ENCODE measurements at places on chromosomes 2 and 18.

GRCh38 chr2:71459084-71459431 lies 5.7 kb downstream of the DYSF start:
- DNase-seq = no peak

DNA sequence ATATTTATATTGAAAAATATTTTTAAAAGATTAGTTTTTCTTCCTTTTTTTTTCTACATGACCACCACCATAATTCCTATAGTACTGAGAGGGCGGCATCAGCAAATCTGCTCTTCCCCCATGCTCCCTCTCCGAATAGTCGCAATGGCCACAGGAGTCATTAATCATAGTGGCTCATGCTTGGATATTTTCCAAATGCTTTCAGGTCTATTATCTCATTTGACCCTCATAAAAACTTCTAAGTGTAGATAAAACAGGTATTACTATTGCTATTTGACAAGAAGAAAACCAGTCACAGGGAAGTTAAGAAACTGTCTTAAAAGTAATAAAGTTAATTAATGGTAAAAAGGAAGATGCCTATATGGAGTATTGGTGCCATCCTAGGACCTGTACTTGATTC lies 440.7 kb downstream of the CMPK2 start:
- no peak for DNase-seq

DNA sequence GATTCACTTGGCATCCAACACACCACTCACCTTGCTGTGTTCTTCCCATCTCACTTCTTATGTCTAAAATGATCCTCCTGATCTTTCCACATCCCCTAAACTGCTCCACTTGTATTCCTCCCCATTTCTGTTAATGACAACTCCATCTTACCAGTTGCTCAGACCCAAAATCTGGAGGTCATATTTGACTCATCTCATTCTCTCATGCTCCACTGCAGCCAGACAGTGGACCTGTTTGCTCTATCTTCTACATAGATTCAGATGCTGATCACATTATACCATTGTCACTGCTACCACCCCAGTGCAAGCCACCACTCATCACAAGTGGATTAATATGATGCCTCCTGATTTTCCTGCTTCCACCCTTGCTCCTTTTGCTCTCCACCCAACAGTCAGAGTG lies 7.9 kb upstream of the NABP1 start:
- DNase-seq = no peak

DNA sequence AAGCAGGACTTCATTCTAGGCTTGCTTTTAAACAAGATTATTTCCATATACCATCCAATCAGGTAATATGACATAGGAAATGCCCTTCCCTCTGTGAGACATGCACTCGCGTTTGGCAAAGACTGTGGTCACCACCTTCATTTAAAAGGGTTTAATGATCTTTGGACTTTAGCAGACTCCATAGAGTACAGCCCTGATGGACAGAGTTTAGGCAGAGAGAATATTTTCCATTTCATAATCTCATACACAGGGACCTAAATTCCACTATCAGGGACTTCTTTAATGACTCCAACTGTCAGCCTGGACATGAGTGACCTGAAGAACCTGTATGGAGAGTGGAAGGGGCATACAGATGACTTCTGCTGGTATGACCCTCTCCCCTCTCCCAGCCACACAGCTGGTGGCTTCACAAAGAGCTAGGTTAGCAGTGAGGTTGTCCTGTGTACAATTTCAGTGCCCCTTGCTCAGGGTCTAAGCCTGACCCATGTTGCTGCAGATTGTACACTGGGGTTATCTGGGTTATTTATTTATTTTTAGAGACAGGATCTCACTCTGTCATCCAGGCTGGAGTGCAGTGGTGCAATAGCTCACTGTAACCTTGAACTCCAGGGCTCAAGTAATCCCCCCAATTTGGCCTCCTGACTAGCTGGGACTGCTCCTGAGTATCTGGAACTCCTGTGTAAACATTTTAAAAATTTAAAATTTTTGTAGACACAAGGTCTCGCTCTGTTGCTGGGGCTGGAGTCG lies 59.2 kb downstream of the PTPRM start:
- DNase-seq = no peak

DNA sequence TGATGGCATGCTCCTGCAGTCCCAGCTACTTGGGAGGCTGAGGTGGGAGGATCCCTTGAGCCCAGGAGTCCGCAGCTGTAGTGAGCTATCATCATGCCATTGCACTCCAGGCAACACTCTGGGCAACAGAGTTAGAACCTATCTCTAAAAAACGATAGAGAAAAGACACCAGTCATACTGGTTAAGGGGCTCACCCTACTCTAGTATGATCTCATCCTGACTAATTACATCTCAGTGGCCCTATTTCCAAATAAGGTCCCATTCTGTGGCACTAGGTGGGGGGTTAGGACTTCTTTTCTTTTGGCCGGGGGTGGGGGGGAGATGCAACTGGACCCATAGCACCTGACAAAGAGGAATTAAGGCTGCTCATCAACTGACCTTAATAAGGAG lies 163.2 kb upstream of the NCK2 start:
- no peak for DNase-seq

DNA sequence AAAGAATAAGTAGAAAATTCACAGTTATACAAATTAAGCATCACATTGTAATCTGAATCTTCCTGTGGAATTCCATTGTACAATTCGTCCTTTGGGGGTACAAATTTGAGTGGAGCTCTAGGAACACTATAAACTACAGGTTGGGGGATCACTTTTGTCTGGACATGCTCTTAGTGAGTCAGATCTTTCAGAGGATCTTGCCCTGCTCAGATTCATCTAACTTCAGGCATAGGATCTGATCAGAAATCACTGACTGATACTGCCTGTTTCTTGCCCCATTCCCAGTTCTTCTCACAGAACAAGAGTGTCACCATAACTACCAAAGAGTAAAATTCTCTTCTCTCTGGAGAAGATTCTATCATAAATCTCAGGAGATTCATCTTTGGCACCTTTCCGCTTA lies 10.7 kb upstream of the VSNL1 start:
- DNase-seq = no peak

DNA sequence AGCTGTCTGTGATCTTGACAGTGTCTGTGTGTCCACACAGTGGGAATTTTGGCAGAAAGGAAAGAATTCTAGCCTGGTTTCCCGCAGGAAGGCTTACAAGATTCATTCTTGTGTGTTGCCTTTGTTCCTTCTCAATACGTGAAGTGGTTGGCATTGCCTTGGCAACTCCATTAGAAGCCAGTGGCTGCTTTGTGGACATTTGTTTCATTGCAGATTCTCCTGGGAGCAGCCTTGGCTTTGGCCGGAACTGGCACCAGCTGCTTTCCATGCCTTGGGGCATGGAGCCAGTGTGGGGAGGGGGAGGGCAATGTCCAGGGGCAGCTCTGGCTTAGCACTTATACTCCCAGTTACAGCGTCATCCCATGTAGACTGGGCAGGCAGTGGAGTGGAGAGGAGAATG lies 39.4 kb downstream of the KIF5C start:
- DNase-seq = no peak

DNA sequence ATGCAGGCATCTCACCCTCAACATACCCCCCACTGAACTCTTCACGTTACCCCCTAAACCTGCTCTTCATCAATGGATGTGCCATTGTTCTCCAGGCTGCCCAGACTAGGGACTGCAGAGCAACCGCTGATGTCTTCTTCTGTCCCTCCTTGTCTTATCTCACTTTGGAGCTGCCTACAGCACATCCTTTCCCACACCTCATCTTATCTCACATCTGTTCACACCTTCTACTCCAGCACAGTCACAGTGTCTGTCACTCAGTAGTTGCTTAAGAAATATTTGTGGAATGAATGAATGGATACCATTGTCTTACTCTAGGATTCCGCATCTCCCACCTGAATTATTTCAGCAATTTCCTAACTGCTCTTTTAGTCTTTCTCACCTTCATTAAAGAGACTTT lies 144.5 kb downstream of the ANTXR1 start:
- DNase-seq = no peak

DNA sequence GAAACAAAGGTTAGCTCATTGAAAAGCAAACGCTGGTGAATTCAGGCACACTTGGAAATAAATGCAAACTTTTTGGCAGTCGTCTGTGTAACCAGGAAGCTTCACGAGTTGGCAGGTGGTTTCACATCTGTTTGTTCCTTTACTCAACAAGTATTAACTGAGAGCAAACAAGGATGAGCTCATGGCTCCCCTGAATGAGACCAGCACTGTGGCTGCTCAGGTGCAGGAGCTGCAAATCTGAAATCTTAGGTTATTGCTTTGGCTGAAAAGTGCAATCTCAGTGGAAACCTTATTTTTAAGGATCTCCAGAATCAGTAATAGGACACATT lies 46.3 kb downstream of the SH3RF3 start:
- DNase-seq = no peak

- no peak for DNase-seq
These were observed 69.9 kb downstream of the KCTD18 start for GRCh38 chr2:200439981-200440380.

GRCh38 chr2:109637749-109638570 lies 23.8 kb downstream of the SOWAHC start:
- no peak for DNase-seq

GRCh38 chr2:235126768-235127167 lies 175.0 kb downstream of the SH3BP4 start:
- DNase-seq = no peak

- no peak for DNase-seq
These were observed 59.7 kb downstream of the WDSUB1 start for GRCh38 chr2:159226608-159227385.

DNA sequence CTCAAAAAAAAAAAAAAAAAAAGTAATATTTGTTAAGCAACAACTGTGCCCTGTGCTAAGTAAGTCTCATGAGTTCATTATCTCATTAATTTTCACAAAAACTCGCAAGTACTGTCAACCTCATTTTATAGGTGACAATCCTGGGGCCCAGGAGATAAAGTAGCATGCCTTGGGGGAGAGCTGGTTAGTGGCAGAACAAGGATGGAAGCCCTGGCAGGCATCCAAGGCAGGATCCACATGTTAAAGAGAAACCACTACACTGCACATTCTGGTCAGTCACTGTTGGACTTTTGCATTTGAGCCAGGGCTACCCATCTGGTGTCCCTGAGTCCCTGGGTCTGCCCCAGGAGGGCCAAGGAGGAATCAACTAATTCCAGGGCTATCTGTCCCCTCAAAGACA lies 54.6 kb downstream of the ZFP36L2 start:
- DNase-seq = no peak

- no peak for DNase-seq
These were observed 529.2 kb upstream of the ID2 start for GRCh38 chr2:8152392-8153257.

GRCh38 chr2:187920511-187920910 lies 366.3 kb upstream of the TFPI start:
- DNase-seq = no peak

DNA sequence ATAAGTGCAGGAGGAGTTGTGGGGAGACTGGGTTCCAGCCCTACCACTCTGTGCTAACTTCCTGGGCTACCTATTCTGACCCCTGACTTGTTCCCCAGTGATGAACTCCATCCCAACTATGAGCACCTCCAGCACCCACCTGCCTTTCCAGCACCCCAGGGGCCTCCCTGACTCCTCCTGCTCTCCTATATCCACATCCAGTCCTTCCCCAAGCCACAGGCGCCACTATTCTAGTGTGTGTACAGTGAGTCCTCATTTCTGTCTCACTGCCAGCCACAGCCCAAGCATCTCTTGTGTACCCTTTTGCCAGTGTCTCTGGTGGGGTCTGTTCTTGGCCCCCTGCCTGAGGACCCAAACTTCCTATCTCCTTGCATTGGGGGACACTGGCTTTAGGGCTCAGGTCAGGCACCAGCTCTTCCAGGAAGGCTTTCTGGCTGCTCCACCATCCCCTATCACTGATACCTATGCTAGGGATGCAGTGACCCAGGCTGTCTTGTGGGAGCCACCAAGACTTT lies 145.2 kb downstream of the INHBB start:
- no peak for DNase-seq

- DNase-seq = no peak
These were observed 53.7 kb downstream of the PTRHD1 start for GRCh38 chr2:24739354-24740025.

GRCh38 chr2:7356909-7357584 lies 439.8 kb downstream of the RNF144A start:
- DNase-seq = no peak

DNA sequence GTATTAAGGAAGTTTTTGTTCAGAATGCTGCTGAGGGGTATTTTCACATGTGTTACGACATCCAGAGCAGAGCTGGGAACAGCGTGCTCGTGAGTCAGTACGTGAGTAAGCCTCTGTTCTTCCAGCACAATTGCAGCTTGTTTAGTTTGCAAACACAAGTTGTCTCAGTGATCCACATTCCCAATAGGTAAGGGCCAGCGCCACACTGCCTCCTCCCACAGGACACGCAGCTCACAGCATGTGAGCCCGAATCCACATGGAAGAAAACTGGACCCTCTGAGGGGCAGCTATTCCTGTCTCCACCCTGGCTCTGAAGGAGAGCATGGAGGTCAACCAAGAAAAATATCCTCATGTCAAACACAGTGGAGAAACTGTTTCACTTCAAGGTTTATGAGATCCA lies 173.9 kb upstream of the PID1 start:
- no peak for DNase-seq

DNA sequence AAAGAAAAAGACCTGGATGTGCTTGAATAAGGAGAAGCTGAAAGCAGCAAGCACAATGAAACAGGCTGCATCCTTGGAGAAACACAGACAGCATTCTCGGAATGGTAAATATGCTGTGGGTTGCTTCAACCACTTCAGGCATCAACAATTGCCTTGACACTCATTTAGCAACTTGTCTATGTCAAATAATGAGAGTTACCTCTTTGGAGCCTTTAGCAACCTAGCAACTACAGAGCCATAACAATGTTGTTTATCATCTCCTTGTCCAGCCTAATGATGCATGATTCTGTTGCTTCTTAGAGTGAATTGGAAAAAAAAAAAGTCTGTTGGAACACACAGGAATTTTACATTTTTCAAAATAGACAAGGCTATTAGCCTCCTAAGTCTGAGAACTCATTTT lies 410.6 kb downstream of the PIK3C3 start:
- DNase-seq = no peak

DNA sequence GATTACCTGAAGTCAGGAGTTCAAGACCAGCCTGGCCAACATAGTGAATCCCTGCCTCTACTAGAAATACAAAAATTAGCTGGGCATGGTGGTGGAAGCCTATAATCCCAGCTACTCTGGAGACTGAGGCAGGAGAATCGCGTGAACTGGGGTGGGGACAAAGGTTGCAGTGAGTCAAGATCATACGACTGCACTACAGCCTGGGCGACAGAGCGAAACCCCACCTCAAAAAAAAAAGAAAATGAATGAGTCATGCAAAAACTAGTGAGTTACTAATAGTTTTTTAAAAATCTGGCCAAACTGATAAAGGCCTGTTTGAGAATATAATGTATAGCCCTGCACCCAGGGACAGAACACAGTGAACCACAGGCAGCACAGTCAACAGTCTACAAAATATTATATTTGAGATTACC lies 17.5 kb downstream of the AFG3L2 start:
- DNase-seq = no peak

DNA sequence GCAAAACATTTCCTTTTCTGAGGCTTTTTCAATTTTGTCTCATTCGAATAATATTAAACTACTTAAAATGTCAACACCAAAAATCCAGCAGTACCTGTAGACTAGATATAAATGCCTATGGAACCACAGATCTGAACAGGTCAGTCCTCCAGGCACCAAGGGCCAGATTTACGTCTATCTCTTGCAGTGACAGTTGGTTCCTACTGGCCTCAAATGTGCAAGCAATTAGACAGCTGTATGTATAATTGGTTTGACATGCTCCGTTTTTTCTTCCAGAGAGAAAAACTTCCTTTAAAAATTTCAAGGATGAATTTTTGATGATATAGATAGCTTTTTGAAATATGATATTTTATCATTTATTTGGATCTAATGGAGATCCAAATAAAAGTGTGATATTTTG lies 443.8 kb upstream of the POU3F3 start:
- no peak for DNase-seq
